ENCODE measurements at places on chromosomes 6 and 20. TPM values are rescaled to one million over a fixed set of nuclear protein-coding genes. Genes with fewer than 3 reads are reported as not detected.

GRCh38 chr6:166045173-166045859 lies 122.3 kb downstream of the TBXT start:
- DNase-seq, result no peak

DNA sequence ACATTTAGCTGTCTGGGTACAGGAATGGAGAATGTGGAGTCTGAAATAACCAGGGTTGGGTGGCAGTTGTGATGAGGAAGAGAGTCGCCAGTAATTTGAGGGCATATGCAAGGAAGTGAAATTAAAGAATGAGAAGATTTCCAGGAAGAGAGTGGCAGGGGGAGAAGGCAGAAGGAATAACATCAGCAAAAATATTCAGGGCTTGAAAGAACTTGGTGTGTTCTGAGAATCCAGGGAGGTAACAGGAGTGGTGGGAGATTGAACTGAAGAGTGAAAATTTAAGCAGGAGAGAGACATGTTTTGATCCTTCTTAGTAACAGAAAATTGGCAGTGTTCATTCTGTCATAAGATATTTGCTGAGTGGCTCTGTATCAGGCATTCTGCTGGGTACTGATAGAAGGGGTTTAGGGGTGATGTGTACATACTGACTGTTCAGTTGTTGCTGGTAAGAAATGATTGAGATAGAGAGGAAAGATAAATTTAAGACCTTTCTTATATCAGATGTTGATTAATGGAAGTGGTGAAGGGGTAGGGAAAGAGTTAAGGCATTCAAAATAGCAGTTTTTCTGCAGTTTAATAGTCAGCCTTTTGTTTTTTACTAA lies 54.7 kb downstream of the PHF20 start:
- no peak for DNase-seq

RGS17 gene
- total RNA-seq, result 0.40 TPM

RAB5IF gene
- 217 TPM for total RNA-seq

DNA sequence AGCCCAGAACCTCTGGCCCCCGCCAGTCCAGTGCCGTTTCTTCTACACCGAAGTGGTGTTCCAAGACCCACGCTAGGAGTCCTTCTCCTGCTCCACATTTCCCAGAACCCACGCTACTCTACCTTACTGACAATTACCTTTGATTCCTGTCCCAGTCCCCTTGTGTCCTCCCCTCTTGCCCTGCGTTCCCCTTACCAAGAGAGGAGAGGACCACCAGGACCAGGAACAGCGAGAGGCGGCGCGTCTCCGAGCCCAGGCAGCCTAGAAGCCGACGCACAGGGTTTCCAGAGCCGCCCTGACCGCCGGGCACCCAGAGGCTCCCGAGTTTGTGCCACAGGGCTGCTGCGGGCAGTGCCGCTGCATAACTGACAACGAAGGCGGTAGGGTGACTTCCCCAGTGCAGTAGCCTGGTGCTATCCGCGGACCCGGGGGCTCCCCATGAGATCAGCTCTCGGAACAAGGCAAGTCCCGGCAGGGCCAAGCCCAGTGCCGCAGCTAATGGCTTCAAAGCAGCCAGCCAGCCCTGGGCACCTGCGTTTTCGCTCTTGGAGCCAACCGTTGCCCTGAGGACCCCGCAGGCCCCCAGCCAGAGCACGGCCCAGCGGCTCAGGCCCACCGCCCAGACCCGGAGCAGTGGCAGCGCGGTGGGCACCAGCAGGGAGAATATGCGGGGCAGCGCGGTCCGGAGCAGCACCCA lies 512 bp downstream of the TAP1 start:
- peak; percentile 36 for DNase-seq

DNA sequence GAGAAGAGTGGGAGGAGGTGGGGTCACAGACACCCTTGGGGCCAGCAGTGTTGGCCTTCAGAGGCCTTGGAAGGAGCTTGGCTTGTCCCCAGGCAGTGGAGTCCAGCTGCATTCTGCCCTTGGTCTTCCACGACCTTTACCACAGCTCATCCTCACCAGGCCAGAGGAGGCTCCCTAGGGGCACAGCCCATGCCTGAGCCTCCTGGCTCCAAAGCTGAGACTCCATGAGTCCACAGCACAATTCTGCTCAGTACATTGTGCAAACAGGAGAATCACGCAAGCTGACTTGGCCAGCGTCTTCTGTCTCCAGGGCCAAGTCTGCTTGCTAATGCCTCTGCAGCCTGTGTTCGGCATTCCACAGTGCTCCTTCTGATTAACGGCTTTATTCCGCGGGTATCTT lies 337.2 kb downstream of the SMOC2 start:
- no peak for DNase-seq

DNA sequence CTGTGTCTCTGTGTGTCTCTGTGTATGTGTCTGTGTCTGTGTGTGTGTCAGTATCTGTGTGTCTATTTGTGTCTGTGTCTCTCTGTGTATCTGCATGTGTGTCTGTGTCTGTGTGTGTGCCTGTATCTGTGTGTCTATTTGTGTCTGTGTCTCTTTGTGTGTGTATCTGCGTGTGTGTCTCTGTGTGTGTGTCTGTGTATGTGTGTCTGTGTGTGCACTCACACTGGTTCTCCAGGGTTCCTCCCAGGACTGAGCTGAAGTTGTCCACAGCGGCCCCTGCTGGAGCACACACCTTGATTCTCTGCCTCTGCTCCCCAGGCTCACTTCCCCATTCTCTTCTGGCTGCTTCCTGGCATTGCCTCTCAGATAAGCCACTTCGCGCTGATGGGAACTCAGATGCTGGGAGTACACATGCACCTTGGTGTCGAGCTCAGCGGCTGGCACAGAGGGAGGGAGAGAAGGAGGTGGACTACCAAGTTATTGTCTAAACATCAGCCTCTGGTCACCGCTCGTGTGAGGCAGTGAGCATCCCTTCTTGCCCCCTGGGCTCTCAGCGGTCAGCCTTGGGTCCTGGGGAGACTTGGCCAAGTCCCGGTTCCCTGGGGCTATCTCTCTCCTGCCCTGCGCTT lies 104.9 kb upstream of the NXT1 start:
- DNase-seq, result peak; percentile 38

PSMB8 gene
- total RNA-seq, result 31.6 TPM

TXLNB gene
- total RNA-seq, result not detected

BTNL2 gene
- not detected for total RNA-seq

GRCh38 chr20:42531508-42531961 lies 658.2 kb downstream of the PTPRT start:
- no peak for DNase-seq

HLA-E gene
- total RNA-seq, result 161 TPM

- DNase-seq, result no peak
Observed at GRCh38 chr20:59806578-59806975, 126.9 kb downstream of the SYCP2 start.

DNA sequence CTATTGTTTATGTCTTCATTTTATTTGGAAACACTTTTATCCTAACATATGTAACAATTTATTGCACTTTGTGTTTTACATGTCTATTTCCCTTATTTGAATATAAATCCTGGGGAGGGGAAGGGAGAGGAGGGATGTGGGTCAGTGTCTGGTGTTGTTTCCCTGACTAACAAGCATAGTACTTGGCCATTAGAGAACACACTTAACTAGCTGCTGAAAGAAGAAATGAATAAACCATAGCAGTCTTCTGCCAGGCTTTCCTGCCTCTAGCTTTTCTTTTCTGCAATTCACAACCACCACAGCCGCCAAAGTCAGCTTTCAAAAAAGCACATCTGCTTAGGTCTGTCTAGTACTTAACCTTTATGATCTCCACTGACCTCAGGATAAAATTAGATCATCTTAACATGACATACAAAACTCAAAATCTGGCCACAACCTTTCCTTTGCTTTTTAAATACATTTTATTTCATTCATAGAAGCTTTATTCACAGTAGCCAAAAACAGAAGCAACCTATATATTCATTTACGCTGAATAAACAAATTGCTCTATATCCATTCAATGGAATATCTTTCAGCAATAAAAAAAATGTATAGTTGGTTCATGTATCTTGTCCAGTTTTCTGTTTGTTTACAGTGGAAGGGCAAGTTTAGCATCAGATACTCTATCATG lies 16.3 kb downstream of the PDSS2 start:
- no peak for DNase-seq

- no peak for DNase-seq
Observed at GRCh38 chr6:30641048-30641447, 5.9 kb upstream of the C6orf136 start.

DNA sequence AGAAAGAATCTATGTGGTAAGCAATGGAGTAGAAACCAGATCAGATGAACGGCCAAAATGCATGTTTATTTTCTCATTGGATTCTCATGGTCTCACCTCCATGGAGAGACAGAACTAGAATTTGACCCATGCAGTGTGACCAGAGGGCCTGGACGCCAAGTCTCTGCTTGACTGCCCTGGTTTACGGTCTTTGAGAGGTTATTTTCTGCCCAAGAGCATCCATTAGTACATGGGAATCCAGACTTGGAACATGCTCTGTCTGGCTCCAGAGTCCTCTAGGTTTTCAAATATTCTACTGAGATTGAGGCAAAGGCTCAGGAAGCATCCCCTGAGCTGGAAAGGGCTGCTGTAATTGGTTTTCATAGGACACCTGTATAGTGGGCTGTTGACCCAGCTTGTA lies 45.5 kb upstream of the UST start:
- DNase-seq, result no peak

- DNase-seq, result no peak
Observed at GRCh38 chr6:63114610-63115211, 96.6 kb upstream of the FKBP1C start.

- DNase-seq, result no peak
Observed at GRCh38 chr6:121695329-121695728, 259.9 kb downstream of the GJA1 start.

OR12D3 gene
- not detected for total RNA-seq

DNA sequence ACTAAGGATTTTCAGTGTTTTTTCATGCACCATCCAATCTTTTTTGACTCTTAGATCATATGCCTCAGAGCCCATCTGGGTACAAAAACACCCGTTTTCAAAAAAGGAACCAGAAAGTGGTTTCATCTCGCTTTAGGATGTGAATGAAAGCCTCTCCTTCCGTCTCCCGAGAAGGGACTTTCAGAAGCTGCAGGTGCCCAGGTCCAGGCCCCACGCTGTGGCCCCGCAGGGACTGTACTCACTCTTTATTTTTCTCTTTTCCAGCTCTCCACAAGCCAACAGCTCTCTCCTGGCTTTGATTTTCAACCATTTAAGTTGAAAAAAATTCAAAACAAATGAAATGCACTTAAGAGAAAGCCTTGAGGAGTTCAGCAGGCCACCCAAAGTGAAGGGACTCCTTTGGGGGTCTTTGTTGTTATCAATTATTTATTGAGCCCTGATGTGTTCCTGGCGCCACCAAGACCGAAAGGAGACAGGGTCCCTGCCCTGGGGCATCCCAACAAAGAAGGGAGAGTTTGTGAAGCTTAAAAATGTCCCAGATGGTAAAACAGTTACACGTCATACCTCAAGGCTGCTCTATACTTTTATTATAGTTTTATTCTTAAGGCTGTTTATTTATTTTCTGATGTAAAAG lies 467.3 kb downstream of the PREX1 start:
- DNase-seq, result no peak

GATA5 gene
- total RNA-seq, result 0.46 TPM

GRCh38 chr6:33160728-33161344 lies 31.4 kb downstream of the COL11A2 start:
- peak; percentile 89 for DNase-seq

DNA sequence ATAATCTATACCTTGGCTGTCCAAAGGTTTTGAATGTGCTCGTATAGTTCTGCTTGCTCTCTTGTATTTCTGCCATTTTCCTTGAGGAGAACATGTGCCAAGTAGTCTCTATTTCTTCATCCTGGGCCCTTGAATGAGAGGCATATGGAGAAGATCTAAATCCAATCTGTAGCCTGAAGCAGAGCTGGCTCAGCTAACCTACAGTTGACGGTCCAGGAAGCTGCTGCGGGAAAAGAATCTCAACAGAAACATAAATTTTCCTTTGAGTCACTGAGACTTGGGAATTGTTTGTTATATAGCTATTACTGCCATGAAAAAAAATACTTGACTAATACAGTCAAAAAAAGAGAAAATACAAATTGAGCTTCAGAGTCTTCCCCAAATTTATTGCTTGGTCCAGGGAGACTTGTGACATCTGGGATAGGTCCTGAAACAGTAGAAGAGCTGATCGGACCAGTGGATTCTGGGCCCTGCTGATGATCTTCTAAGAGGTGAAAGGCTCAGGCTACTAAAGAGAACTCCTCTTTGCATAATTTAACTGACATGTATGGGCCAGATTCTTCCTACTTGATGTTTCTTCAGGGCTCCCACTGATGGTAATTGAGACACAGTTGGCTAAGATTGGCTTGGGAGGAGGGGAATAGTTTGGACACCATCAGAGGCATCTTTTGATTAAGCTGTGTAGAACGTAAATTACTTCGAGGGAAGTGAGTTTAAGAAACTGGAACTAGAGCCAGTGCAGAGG lies 29.9 kb upstream of the PLCB4 start:
- DNase-seq, result no peak

DNA sequence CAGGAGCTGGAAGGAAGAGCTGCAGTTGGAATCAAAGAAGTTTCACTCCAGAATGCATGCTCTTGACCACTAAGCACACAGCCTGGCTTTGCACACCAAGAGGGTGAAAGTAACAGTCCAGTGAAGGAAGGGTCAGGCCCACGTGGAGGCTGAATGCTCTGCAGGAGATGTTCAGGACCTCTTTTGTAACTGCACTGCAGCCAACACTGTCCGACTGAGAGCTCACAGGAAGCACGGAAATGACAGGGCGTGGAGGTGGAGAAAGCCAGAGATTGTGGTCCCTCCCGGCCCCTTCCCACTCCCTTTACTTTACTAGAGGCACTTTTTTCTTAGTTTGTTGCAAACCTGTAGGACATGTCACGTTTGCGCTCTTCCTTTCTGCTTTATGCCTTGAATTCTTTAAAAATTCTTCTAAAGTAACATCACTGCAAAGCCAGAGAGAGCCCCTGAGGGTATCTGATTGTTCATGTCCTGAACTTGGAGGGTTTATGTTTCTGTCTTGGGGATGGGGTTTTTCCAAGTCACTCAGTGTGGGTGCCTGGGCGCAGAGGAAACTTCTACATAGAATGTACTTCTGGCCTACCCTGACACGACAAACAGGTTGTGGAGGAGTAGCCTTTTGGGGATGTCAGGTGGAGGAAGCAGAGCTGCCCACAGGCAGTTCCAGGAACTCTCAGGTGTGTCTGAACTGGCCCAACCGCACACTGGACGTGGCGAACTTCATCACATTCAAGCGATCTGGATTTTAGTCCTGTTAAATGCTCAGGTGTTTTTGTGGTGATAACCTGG lies 40.9 kb downstream of the JAG1 start:
- no peak for DNase-seq
